T-helper 22 cell (primary cell): ENCODE measurements at places on chromosomes 16 and 17.
A peak's percentile ranks its signal among the peaks of the same experiment; 100 is the strongest.

DNA sequence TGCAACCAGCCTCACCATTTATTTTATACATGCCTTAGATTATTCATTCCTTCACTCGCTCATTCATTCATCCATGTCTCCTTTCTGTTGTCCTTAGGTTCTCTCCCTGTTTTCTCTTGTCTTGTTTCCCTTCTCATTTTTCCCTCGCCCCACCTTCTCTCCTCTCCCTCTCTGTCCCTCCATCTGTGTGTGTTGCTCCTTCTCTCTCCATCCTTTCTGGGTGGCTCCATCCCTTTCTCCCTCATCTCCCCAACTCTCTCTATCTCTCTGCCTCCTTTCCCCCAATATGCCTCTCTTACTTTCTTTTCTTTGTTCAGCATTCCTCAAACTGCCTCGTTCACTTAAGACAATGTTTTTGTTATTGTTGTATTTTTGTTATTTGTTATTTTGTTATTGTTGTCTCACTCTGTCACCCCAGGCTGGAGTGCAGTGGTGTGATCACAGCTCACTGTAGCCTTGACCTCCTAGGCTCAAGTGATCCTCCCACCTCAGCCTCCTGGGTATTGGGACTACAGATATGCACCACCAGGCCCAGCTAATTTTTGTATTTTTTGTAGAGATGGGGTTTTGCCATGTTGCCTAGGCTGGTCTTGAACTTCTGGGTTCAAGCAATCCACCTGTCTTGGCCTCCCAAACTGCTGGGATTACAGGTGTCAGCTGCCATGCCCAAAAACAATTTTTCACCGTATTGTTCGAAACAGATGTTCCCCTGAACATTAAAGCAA, 14.4 kb downstream of the SOCS1 start:
- no peak for DNase-seq

DNA sequence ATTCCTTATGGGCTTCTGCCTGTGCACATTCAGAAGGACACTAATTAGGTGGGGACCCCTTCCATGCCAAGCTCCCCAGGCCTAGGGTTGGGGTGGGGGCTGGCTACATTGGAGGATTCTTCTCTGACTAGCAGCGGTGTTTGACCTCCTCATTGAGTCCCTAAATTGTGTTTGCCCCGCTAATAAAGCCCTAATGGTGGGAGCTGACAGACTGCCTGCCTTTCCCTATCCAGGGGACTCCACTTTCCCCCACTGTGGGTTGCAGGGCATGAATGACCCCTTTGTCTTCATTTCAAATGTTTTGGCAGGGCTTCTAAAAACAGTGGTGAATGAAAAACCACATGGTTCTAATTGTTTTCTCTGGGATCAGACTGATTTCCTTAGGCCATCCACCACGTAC, 476.8 kb upstream of the CDH11 start:
- no peak for DNase-seq

DNA sequence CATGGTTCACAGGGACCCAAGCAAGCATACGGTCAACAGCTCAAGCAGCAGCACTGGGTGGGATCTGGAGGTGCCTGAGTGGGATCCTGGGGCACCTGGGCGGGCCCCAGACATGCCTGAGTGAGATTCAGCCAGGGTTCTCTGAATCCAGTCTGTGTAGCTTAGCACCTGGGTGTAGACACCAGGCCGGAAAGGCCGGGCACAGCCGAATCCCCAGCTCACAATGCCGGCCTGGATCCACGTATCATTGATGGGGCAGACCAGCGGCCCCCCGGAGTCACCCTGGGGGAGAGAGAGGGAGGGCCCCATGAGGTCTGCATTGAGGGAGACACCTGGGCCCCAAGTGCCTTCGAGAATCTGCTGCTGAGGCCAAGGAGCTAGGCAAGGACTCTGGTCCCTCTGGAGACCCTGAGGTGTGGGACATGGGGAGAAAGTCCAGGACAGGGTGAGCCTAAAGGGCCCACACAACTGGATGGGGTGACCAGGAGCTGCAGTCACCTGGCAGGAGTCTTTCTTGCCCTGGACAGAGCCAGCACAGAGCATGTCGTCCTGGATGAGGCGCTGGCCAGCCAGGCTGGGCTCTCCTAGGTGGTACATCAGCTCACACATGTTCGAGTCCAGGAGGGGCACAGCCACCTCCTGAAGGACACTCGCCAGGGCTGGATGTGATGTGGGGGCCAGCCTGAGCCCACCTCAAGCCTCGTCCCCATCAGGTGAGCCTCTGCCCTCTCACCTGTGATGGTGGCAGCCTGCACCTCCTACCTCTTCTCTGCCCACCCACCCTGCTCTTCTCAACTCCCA, 9.7 kb downstream of the ZG16B start:
- no peak for DNase-seq

- no peak for DNase-seq
Observed at GRCh38 chr16:82700541-82701235, 73.9 kb downstream of the CDH13 start.

GRCh38 chr16:72939247-72939646, 108.7 kb downstream of the ZFHX3 start:
- DNase-seq, result no peak

DNA sequence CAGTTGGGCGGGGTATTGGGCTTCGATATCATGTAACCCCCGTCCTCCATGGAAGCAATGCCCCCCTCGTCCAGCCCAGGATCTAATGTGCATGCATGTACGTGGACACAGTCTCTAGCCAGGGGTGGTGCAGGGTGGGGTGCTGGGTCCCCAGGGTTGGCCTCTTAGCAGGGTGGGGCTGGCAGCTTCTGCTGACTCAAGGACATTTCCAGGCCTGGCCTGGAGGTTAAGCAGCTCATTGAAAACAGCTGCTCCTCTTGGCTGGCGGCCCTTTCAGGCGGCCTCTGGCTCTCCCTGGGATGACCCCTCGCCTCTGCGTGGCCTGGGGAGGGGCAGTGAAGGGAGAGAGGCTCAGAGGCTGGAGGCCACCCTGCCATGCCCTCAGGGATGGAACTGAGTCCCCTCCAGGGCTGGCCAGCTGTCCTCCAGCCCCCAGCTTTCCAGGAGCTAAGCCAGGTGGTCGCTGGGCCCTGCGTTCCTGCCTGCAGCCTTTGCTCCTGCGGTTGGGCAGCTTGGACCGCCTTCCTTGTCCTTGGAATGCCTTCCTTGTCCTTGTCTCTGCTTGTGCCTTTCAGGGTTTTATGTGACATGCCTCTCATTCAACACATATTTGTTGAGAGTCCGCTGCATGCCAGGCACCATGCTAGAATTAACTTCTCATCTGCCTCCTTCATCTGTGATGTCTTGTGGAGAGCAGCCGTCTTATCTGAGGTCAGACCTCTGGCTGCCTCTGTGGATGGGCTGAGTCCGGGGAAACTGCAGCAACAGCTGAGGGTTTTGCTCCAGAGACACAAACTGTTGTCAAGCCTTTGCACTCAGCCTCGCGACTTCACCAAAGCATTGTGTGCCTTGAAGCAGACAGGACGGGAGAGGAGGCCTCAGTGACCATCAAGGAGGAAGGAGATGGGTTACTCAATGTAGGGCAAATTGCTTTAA, 26.6 kb downstream of the MRC2 start:
- DNase-seq, result no peak

- no peak for DNase-seq
Observed at GRCh38 chr17:41917679-41918313, 955 bp downstream of the ACLY start.

DNA sequence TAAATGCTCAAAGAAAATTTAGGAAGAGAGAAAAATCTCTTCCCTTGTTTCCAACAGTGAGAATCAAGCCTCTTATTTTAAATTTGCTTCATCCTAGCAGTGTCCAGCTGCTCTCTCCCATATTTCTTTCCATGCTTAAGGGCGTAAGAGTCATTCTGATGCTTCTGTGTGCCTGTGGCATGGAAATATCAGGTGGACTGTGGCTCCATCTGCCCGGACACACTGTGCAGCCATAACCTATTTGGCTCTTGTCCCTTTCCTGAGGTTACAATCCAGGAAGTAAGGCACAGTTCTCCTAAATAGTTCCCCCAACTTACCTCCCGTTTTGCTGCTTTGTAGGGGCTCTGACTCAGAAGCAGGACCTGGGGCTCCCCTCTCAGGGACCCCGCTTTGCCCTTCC, 6.3 kb upstream of the KRT222 start:
- no peak for DNase-seq

GRCh38 chr17:79946352-79947231, 89.1 kb downstream of the TBC1D16 start:
- no peak for DNase-seq

DNA sequence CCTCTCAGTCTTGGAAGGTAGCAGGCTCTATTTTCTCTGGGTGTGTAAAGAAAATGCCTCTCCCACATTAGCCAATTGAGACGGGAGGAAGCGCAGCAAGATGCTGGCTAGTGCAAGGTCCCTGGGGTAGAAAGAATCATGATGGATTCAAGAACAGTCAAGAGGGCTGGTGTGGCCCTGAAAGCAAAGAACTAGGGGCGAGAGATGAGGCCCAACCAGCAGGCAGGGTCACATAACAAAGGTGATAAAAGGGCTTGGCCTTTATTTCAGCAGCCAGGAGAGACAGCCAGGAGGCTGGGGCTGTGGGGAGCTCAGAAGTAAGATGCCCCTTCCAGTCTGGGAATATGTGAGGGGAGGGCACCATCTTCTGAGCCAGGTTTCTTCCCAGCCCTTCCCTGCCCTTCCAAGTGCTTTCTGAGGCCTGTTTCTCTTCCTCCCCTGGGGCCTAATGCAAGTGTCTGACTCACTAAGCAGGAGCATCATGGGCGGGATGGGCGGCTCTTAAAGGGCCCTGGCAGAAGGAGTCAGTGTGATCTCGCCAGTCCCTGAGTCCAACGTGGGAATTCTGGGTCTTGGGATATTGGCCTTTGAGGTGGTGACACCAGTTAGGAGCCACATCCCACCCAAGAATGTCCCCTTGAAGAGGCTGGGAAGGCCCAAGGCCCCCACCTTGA, 3.9 kb upstream of the NLRC5 start:
- DNase-seq, result no peak

DNA sequence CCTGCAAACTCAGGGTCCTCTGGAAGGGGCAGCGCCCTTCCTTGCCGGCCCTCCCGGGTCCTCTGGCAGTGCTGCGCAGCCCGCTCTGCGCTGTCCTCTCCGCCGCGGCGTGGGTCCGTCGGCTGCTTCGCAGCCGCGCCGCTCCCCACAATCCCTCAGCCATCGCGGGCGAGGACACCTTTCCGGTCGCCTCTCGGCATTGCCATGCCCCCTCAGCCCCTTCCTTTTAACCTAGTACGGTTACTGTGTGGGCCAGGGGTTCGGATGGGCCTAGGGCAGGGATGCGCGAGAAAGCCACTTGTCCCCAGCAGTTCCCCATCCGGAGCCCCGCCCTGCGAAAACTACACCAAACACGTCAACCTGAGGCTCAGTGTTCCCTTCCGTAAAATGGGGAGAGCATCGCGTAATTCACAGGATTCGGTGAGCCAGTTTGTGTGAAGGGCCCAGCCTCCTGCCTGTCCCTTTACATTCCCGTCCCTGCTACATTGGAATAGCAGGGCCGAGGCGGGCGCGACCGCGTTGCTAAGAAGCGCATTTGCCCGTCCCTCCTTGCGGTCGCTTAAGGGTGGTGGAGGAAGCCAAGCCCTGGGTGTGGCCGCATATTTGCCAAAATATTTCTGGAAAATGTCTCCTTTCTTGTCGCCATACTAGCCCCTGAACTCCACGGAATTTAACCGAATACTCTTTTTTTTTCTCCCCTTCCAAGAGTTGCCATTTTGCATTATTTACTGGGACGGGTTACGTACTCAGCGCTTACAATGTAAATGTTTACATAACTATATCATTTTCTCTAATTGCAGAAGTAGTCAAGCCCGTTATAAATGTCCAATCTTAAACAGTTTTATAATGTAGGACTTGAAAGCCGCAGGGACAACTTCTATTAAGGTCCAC, 13.2 kb downstream of the COPZ2 start:
- DNase-seq, result no peak

DNA sequence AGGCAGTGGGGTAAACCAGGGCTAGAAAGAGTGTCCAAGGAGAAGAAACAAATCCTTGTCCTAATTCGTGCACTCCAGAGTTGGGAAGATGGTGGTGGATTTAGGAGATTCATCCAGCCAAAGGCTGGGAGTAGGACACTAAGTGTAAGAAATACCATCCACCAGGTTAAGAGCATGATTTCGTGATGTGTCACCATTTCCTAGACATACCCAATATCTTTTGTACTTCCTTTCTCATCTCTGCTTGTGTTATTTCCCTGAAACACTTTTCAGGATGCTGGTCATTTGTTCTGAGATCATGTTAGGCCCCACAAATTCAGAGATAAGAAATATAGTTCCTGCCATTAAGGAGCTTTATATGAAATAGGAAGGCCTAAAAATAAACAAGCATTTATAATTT, 106.3 kb upstream of the HLF start:
- DNase-seq, result no peak

GRCh38 chr17:27879987-27880608, 13.1 kb downstream of the LYRM9 start:
- peak; percentile 27 for DNase-seq

- no peak for DNase-seq
Observed at GRCh38 chr17:27569884-27570577, 61.0 kb upstream of the LGALS9 start.

GRCh38 chr17:41873559-41874292, 8.5 kb upstream of the KLHL11 start:
- DNase-seq, result no peak

DNA sequence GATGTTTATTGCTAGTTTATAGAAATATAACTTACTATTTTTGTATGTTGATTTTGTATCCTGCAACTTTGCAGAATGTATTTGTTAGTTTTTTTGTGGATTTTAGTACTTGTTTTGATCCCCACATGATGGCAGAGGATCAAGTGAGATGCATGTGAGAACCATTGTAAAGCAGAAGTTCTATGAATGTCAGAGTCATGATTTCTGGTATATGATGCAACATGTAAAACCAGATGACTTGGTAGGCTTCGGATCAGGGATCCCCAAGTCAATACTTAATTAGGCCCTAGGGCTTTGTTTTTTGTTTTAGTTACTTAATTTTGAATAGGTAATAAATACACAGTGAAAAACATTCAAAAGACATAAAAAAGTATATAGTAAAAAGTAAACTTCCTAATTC, 45.8 kb downstream of the ESRP2 start:
- no peak for DNase-seq

DNA sequence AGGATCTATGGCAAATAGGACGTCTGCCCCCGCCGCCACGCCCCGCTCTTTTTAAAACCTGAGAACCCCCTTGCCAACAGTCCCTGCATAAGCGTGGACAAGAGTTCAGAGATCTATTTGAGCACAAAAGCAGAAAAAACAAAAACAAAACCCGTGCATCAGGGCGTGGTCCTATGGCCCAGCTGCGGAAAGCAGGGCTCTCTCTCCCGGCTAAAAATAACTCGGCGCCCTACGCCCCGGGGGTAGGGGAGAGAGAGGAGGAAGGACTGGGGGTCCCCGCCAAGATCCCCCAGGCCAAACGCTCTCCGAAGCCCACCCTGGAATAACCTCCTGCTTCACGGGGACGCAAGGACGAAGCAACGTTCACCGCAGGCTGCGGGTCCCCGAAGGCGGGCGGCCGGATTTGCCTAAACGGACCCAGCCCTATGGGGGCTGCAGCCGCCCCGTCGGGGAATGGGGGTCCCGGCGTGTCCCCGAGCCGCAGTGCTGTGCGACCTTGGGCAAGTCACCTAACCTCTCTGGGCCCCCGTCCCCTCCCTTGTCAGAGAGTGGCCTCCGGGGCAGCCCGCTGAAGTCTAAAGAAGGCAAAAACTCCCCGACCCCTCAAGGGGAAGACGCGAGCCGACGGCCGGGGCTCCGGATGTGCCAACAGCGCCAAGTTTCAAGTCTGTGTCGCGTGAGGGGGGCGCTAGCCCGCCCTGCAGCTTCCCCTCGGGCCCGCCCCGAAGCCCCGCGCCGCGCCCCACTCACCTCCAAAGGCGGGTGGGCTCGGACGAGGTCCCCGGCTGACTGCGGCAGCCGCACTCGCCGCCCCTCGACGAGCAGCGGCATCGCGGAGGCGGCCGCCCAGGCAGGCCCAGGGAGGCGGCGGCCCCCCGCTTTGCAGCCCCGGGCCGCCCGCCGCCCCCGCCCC, 477 bp downstream of the NTAN1 start:
- DNase-seq, result no peak
